Stimulated activated CD8-positive, alpha-beta memory T cell treated with anti-CD3 and anti-CD28 coated beads, Interleukin-4, amount 100 ng/mL, for 1 hour (primary cell): ENCODE measurements at places on chromosomes 4 and X.

GRCh38 chr4:11471618-11472017, 42.9 kb upstream of the HS3ST1 start:
- no peak for DNase-seq

- DNase-seq: no peak
Measured at GRCh38 chr4:1208266-1208961, 36.0 kb upstream of the SPON2 start.

- no peak for DNase-seq
Measured at GRCh38 chrX:150316564-150316963, 46.6 kb upstream of the MAMLD1 start.

DNA sequence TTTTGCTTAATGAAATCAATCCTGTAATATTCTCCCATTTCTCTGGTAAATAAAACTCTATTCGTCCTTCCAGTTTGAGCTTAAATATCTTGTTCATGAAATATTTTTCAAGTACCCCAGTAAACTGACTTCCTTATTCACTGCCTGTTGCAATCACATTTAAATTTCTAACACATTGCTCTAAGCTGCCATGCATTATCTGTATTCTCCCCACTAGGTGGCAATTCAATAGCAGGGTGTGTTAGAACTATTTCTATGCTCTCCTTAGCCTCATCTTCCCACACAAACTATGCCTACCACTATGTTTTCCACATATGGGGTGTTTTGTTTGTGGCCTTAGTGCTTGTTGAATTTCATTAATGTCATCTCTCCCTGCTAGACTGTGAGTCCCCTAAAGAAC, 377.1 kb upstream of the HS3ST1 start:
- no peak for DNase-seq

DNA sequence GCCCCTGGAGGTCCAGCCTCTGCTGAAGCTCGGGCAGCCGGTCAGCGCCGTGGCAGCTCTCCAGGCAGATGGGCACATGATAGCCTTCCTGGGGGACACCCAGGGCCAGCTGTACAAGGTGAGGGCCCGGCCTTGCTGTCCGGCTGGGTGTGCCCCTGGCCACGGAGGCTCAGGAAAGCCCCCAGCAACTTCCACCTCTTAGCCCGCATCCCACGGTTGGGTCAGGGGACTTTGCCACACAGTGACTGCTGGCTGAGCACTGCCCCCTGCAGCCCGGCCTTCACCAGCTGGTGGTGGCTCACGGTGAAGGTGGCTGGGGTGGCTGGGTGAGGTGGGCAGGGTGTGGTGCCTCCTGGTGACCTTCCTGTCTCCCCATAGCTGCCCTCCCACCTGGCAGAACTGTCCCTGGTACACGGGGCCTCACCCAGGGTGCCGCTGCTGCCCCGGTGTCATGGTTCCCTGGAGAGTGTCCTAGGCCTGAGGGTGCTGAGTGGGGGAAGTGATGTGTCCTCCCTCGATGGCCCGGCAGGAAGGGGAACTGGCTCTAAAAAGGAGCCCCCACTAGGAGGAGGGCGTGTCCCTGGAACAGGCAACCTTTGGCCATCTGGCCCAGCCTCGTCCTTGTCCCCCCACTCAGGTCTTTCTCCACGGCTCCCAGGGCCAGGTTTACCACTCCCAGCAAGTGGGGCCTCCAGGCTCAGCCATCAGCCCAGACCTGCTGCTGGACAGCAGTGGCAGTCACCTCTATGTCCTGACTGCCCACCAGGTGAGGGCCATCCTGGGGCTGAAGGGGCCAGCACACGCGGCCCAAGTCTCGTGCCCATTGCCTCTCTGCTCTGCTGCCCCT, 4.5 kb downstream of the PLXNB3 start:
- DNase-seq: no peak

DNA sequence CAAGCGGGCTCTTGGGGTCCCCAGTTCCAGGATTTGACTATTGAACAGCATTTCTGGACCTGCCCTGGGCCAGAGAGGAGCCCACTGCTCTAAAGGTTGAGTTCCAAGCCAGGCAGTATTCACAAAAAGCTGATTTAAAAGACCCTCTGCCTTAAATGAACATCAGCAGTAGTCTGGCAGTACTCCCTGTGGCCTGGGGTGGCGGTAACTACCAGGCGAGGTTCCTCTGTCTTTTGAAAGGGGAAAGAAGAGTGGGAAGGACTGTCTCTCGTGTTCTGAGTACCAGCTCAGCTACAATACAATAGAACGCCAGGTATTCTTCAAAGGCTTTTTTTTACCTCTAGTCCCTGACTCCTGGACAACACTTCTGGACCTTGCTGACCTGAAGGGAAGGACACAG, 456.4 kb upstream of the TEX13C start:
- no peak for DNase-seq

GRCh38 chr4:5999830-6000365, 18.3 kb downstream of the C4orf50 start:
- no peak for DNase-seq

DNA sequence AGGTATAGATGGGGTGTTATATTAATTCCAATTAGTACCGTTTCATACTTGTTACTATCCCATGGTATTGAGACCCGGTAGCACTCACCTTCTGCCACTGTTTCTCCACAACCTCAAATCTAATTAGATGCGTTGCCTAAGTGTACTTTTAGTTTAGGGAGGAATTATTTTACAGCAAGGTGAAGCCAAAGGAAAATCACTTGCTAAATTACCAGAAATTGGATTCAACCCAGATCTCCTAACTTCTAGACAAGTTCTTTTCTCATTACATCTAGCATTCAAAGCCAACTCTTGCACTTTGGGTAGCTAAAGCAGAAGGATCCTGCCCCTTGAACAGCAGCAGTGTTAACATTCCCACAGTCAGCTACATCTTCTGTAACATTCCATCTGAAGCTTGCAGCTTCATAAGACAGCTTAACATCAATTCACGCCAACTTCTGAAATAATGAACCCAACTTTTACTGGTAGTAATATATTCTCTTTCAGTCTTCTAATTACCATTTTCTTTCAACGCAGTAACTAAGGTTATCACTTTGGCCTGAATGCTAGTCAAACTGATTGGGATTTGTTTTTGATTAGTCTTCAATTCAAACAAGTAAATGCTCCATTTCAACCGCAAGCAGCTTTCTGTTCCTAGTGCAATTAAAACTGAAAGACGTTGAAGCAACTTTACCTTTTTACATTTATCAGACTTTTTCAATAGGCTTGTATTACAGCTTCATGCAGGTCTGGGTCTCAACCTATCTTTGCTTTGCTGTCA, 934 bp upstream of the SEC31A start:
- DNase-seq: no peak

GRCh38 chrX:100424012-100424411, 13.9 kb upstream of the PCDH19 start:
- DNase-seq: no peak

DNA sequence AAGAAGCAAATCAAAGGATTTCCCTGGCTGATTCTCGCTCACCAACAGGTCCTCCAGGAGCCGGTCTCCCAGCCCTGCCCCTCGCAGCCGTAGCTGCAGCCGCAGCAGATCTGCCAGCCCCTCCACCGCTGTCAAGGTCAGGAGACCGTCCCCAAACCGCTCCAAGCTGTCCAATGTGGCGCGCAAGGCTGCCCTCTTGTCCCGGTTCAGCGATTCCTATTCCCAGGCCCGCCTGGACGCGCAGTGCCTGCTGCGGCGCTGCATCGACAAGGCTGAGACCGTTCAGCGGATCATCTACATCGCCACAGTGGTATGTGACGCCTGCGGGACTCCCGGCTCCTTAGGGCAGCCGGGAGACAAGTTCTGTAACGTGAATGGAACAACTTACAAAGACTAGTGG, 25.6 kb downstream of the SPATA18 start:
- no peak for DNase-seq

DNA sequence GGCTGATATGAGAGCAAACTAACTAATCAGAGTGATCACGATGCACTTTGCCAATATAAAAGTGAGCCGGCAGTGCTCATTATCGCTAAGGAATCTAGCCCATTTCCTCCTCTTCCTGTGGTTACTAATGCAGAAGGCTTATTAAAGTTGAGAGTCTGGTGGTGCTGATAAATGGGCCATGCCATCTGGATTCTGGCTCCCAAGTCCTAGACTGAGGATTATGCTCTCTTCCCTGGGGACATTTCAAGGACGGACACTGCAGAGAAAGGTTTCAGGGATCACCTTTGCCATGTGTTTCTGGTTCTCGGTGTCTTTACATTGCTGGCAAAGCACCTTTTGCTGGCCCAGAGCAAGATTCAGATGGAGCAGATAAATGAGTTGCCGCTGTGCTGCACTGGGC, 85.3 kb downstream of the RTL5 start:
- DNase-seq: no peak

DNA sequence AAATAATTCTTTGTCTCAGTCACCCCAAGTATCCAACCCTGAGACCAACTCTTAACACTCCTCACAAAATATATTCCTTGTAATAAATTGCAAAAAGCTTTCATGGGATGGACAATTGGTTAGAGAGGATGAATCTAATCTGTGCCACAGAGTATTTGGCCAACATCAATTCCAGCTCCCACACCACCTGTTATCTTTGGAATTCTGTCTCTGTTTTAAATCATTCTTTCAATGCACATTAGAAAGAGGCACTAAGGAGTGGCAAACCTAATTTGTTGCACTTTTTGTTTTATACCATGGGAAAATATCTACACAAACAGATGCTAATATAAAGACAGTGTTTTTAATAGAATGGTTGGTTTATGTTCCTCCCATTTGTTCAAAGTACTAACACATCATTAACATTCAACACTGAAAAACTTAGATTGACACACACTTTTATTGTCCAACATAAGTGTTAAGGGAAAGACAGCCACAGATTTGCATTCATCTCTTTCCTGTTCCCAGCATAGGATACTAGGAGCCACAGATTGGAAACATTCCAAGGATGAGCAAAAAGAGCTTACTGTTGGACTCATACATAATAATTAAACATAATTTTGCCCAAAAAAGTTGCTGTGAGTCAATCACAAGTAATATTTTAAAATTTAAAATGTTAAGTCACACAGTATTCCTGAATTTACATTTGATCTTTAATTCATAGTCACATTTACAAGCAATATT, 116.4 kb downstream of the PPA2 start:
- DNase-seq: no peak

DNA sequence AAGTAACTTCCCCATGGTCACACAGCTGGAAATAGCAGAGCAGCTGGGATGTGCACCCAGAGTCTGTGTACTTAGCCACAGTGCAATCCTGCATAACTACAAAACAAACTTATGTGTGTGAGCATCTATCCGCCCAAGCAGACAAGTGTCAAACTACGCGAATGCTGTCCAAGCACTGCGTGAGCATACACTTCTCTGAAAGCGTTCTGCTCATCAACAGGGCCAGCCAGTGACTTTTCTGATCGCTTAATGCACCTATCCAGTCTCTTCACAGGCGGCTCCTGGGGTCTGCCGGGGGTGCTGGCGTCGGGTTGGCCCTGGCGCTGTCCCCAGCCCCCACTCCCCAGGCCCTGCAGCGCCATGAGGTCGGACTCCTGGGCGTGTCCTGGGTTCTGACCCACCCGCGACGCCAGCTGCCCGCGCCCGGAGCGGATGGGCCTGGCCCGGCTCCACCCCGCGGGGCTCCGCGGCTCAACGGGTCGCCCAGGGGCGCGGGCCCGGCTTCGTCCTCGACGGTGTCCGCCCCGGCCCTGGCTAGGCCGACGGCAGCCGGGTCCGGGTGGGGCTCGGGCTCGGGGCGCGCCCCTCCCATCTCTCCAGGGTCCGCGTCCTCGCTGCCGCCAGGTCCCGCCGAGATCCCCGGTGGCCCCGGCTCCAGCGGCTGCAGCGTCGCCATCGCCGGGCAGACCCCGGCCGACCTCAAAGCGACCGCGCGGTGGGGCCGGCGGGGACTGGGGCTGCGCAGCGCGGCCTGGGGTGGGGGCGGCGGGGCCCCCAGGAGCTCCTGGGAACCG, 1.3 kb upstream of the ZNF141 start:
- no peak for DNase-seq

GRCh38 chr4:102862016-102862415, 6.8 kb upstream of the CISD2 start:
- no peak for DNase-seq

GRCh38 chr4:2497931-2498330, 29.0 kb downstream of the RNF4 start:
- no peak for DNase-seq

- no peak for DNase-seq
Measured at GRCh38 chr4:71732706-71733105, 51.2 kb downstream of the GC start.

- DNase-seq: no peak
Measured at GRCh38 chr4:76584241-76585152, 149.5 kb downstream of the SHROOM3 start.

GRCh38 chr4:66767442-66767841, 777.9 kb downstream of the CENPC start:
- DNase-seq: no peak

DNA sequence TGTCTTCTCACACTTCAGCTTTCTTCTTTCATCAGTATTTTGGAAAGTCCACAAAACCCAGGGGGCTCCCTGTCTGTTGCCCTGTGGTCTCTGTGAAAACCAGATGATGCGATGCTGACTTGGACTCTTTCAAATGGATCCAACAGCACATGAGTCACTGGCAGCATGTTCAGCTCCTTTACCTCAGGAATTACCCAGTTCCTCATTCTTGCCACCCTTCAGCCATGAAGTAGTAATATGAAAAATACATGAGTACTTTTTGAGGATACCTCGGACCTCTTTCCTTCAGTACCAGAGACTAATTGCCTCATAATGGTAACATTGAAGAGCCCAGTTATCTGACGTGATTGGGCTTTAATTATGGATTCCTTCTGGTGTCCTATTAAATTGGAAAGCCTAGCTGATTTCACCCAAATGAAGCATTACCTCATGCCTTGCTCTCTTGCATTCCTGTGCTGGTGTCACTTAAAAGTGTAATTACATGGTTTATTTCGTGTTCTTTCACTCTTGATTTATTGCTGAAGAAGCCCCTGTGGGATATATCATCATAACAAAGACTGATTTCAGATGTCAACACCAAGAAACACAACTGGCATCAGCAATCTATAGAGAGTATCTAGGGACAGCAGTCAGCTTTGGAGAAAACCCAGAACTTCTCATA, 63.4 kb downstream of the NFKB1 start:
- DNase-seq: no peak

- DNase-seq: no peak
Measured at GRCh38 chrX:21873063-21873775, 17.4 kb downstream of the YY2 start.

DNA sequence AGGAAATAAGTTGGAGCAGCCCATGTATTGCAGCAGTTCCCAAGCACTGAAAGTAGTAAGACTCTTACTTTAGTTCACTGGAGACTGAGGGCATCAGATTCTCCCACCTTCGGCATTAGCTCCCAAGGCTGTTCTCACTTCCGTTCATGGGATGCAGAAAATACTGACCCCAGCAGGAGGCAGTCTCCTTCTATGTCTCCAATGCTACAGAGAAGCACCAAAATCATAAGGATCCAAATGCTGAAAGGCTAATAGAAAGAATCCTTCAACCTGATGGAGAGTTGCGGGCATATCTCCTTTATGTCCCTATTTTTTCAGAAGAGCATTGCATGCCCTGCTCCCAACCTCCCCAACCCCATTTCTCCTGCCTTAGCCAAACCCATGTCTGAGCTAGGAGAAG, 32.4 kb downstream of the ADH7 start:
- DNase-seq: no peak
